ENCODE measurements at places on chromosomes 4 and X. TPM values are rescaled to one million over a fixed set of nuclear protein-coding genes. Genes with fewer than 3 reads are reported as not detected.

SSX4 gene
- polyA plus RNA-seq: not detected

DNA sequence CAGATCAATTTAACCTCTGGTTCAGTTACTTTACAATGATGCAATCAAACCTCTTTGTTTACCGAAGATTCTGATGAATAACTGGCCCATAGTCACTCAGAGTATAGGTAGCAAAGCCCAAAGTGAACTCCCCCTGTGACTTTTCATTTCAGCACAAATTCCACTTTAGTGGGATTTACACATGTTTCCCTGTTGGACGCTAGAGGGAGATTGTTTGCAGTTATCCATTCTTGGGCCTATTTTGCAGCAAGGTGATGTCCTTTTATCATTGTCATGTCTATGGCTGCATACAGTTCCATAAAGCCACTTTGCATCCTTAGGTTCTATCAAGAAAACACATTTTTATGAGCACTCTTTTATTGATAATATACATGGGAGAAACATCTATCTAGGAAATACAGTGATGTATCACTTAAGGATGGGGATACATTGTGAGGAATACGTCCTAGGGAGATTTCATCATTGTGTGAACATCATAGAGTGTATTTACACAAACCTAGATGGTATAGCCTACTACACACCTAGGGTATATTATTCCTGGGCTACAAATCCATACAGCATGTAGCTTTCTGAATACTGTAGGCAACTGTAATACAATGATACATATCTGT lies 14.5 kb upstream of the DKK2 start:
- DNase-seq: no peak

SLC9B2 gene
- 8.2 TPM for polyA plus RNA-seq

- DNase-seq: no peak
These were observed 60.9 kb downstream of the BMP15 start for GRCh38 chrX:50971395-50971794.
